Naive thymus-derived CD8-positive, alpha-beta T cell (primary cell): ENCODE measurements at places on chromosomes 6 and 20.

DNA sequence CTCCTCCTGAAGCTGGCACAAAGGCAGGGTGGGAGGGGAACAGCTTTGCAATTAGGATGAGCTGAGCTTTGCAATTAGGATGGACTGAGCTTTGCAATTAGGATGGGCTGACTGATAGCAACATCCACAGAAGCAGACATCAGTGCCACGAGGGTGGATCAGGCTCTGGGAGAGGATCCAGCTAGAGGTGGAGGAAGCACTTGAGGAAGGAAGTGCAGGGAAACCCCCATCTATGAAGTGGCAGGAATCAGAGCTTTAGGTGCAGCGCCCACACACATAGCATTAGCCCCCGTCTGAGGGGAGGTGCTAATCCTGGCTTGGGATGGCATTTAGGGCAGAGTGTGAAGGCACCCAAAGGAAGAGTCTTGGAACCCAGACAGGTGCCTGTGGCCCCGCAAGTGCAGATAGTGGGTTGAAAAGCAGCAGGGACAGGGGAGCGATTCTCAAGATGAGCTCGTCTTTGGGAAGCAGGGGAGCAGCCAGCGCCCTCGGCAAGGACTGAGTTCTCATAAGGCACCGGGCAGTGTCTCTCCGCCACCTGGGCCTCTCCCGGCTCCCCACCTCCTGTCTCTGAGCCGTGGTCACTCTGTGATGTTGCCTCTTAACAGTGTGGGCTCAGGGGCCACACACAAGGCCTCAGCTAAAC lies 12.0 kb upstream of the THBS2 start:
- DNase-seq: no peak

GRCh38 chr6:165117121-165117520 lies 192.3 kb downstream of the C6orf118 start:
- DNase-seq: no peak

- DNase-seq: no peak
These were observed 374.3 kb upstream of the SOX4 start for GRCh38 chr6:21219241-21219640.

- DNase-seq: no peak
These were observed 56.1 kb downstream of the ADGRG6 start for GRCh38 chr6:142357879-142358278.

GRCh38 chr20:23526850-23527249 lies 35.9 kb downstream of the CST8 start:
- DNase-seq: no peak
